Vagina (tissue), 2 donors: ENCODE measurements at places on chromosomes 4 and X. TPM values are rescaled to one million over a fixed set of nuclear protein-coding genes. Genes with fewer than 3 reads are reported as not detected.

The EGF gene
- 0.74 TPM for total RNA-seq

The CPZ gene
- total RNA-seq = 26.3 TPM

The GDPD2 gene
- total RNA-seq = not detected

The NXF2B gene
- not detected for total RNA-seq

The F8A3 gene
- total RNA-seq = 5.2 TPM

DNA sequence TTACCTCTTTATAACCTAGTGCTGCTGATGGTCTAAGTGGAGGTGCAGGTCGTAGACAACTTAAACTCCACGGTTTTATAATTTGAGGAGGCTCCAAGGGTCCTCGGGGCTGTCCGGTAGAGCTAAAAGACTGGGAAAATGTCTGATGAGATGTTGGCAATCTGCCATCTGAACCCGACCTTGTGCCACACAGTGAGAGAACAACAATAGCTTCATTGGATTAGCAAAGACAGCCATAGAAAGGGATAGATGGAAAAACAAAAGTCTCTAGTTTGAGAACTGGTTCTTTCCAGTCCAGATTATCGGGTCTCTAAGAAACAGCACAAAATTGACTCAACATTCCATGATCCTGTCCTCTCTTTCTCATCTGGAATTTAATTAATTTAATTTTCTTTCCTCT, 31.6 kb downstream of the CD40LG start:
- no peak overlapping the region for H3K27ac ChIP-seq
- H3K4me3 ChIP-seq = no peak overlapping the region
- DNase-seq = no peak
- H3K27me3 ChIP-seq = no peaks in the 10 kb centered on the region

DNA sequence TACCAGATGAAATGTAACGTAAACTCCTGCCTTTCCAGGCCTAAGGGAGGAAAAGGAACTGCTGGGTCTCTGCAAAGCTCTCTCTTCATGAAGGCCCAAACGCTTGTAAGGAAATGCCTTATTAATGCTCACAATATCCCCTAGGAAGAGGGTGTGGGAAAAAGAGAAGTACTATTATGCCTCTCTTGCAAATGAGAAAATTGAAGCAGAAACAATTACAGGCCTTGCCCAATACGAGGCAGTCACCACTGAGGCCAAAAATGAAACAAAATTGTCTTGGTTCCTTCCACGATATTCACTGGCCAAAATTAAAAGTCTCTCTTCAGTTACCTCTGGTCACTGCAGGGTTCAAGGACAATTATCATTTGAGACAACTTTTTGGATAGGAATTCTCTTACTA, 3.2 kb downstream of the SCARB2 start:
- H3K27me3 ChIP-seq = no peaks in the 10 kb centered on the region
- no peak for DNase-seq
- H3K4me1 ChIP-seq = peaks cover 84% of the 10 kb centered on the region
- H3K36me3 ChIP-seq = no peaks in the 10 kb centered on the region
- H3K4me3 ChIP-seq = no peak overlapping the region

DNA sequence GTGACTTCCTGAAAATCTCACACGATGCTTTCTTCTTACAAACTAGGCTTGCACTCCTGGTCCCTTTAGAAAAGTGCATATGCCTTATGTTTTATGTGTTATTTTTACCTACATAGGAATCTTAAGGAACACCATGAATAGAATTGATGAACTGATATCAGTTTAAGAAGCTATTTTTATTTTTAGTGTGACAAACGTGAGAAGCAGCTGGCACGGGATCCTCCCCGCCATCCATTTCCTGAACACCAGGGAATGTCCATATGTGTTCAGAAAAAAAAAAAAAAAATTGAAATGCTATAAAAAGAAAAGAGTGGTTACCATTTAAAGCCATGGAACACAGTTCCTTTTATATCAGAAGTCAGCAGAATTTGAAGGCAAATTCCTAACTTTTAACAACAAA, 1096.1 kb upstream of the PRKX start:
- DNase-seq = no peak
- H3K4me3 ChIP-seq = no peak overlapping the region
- H3K36me3 ChIP-seq = no peaks in the 10 kb centered on the region
- H3K27ac ChIP-seq = no peak overlapping the region
- H3K27me3 ChIP-seq = no peaks in the 10 kb centered on the region
- H3K4me1 ChIP-seq = no peaks in the 10 kb centered on the region

- no peak overlapping the region for H3K4me3 ChIP-seq
- no peaks in the 10 kb centered on the region for H3K4me1 ChIP-seq
- no peak for DNase-seq
- no peaks in the 10 kb centered on the region for H3K27me3 ChIP-seq
- H3K36me3 ChIP-seq = no peaks in the 10 kb centered on the region
Observed at GRCh38 chr4:72942565-72942964, 127.0 kb downstream of the COX18 start.

- no peaks in the 10 kb centered on the region for H3K27me3 ChIP-seq
- H3K36me3 ChIP-seq = no peaks in the 10 kb centered on the region
- peaks cover 15% of the 10 kb centered on the region for H3K4me1 ChIP-seq
Observed at GRCh38 chr4:84582988-84583875, at the start of gene CDS1. TSS of gene CDS1 (plus strand) at chr4:84583127. CDS start at chr4:84583402, 275 bp downstream.

DNA sequence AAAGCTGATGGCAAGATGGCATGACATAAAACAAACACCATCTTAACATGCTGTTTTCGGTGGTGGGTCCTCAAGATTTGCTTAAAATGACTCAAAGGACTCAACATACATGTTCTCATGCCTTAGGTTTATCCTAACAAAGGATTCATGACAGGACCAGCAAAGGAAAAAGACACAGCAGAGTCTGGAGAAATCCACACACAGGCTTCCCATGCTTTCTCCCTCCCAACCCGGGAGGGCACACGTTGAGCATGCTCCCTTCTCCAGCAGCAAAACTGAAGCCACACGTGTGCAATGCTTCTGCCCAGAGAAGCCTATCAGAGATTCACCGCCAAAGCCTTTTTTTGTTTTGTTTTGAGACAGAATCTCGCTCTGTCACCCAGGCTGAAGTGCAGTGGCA, 39.9 kb downstream of the SAT1 start:
- no peaks in the 10 kb centered on the region for H3K27me3 ChIP-seq
- DNase-seq = no peak
- H3K36me3 ChIP-seq = no peaks in the 10 kb centered on the region
- no peak overlapping the region for H3K4me3 ChIP-seq

DNA sequence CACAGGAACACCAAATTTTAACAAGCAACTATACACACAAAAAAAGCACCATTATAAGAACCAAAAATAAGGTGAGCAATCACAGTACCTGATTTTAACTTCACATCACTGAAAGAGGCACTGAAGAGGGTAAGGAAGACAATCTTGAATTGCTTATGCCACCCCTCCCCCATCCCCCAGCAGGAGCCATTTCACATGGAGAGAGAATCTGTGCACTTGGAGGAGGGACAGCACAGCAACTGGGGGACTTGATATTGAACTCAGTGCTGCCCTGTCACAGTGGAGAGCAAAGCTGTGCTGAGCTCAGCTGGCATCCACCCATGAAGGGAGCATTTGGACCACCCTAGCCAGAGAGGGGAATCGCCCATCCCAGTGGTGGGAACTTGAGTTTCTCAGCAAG, 56.0 kb downstream of the NUDT11 start:
- no peak overlapping the region for H3K27ac ChIP-seq
- DNase-seq = no peak
- H3K4me3 ChIP-seq = no peak overlapping the region
- H3K4me1 ChIP-seq = no peaks in the 10 kb centered on the region
- no peaks in the 10 kb centered on the region for H3K36me3 ChIP-seq

DNA sequence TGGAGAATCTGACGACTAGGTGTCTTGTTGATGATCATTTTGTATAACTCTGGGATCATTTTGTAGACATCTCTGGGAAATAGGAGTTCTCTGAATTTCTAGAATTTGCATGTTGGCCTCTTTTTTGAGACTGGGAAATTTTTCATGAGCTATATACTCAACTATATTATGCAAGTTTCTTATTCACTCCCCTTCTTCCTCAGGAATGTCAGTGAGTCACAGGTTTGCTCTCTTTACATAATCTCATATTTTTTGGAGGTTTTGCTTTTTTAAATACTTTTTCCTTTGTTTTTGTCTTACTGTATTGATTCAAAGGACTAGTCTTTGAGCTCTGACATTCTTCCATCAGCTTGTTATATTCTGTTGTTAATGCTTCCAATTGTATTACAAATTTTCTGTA, 1324.2 kb downstream of the TECRL start:
- H3K27ac ChIP-seq = no peak overlapping the region
- no peaks in the 10 kb centered on the region for H3K36me3 ChIP-seq
- no peak overlapping the region for H3K4me3 ChIP-seq

GRCh38 chrX:65644621-65645289, 22.7 kb upstream of the MSN start:
- no peaks in the 10 kb centered on the region for H3K27me3 ChIP-seq
- no peaks in the 10 kb centered on the region for H3K36me3 ChIP-seq
- DNase-seq = no peak
- peaks cover 33% of the 10 kb centered on the region for H3K4me1 ChIP-seq
- H3K4me3 ChIP-seq = no peak overlapping the region

The HPGDS gene
- 0.98 TPM for total RNA-seq

GRCh38 chrX:119231936-119232445, 4.1 kb upstream of the PGRMC1 start:
- H3K4me1 ChIP-seq = no peaks in the 10 kb centered on the region
- no peak overlapping the region for H3K27ac ChIP-seq
- H3K4me3 ChIP-seq = no peak overlapping the region
- DNase-seq = no peak
- no peaks in the 10 kb centered on the region for H3K27me3 ChIP-seq
- H3K36me3 ChIP-seq = no peaks in the 10 kb centered on the region

The EDNRA gene
- 41.5 TPM for total RNA-seq
